C1 segment of cervical spinal cord (tissue), 14 donors: ENCODE measurements at places on chromosomes 12 and 14.

- DNase-seq = no peak
Observed at GRCh38 chr14:44700184-44700583, 193.1 kb upstream of the FSCB start.

- DNase-seq = no peak
Observed at GRCh38 chr14:99512571-99513182, 31.5 kb downstream of the CCNK start.

DNA sequence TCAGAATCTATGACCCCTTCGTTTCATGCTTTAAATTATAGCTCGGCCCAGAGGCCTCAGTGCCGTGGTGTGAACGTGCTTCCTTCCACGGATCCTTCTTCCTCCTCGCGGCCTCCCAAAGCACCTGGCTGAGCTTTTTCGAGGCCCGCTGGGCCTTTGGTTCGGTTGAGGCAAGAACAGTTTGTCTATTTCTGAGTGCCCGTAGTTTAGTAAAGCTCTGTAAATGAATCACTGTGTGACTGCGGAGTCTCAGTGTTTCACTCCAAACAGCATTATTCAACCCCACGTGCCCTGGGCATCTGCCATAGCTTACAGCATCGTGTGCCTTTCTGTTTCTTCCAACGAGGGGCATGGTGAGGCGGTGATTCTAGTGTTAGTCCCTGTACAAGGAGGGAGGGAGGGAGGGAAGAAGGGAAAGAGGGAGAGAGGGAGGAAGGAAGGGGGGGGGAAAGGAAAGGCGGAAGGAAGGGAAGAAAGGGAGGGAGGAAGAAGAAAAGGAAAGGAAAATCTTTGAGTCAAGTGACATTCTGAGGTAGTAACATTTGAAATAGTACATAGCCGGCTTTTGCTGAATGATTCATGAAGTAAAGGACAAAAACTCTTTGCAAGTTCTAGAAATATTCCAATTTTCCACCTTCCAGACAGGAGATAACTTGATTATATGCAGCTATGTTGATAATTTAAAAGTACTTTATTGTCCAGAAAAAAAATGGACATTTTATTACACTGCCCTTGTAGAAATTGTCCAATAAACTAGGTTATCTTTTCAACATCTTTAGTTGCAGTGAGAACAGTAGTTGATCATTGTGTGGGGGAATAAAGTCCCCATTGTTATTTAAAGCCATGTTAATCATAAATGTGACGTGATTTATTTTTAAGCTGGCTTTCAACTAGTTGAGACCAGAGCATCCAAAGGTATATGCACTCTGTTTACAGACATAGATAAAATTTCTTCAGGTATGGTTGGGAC, 1.2 kb upstream of the TRIM9 start:
- peak; percentile 88 for DNase-seq

- DNase-seq = no peak
Observed at GRCh38 chr12:124831590-124831989, 32.1 kb downstream of the SCARB1 start.

- no peak for DNase-seq
Observed at GRCh38 chr12:93922583-93923006, 225.8 kb upstream of the PLXNC1 start.

DNA sequence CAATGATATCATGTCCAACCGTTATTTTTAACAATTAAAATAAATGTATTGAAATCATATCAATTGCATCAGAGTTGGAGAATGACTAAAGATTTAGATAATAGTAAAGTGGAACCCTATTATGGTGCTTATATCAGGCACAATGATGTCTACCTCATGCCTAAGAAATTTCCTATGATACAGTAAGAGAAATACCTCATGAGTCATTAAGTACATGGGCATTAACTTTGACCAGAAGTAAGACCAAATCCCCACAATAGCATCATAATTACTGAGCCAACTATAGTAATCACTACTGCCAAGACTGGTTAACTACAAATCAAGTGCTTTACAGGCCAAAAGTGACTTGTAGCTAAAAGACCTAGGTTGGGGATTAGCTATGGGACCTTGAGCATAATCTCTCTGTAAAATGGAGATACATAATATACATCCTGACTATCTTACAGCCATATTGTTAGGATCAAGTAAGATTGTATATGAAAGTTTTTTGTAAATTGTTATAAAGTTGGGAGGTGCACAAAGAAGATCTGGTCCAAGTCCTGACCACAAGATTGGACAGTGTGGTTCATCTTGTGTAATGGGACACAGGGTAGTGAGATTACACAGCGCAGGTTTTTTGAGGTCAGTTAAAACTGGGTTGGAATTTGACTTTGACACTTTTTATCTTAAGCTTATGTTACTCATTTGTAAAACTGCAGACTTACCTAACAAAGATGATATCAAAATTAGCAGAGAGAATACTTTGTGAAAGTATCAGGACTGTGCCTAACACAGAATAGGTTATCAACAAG, 60.5 kb downstream of the ERGIC2 start:
- no peak for DNase-seq

GRCh38 chr12:120791669-120792176, 66.1 kb downstream of the ACADS start:
- DNase-seq = no peak

DNA sequence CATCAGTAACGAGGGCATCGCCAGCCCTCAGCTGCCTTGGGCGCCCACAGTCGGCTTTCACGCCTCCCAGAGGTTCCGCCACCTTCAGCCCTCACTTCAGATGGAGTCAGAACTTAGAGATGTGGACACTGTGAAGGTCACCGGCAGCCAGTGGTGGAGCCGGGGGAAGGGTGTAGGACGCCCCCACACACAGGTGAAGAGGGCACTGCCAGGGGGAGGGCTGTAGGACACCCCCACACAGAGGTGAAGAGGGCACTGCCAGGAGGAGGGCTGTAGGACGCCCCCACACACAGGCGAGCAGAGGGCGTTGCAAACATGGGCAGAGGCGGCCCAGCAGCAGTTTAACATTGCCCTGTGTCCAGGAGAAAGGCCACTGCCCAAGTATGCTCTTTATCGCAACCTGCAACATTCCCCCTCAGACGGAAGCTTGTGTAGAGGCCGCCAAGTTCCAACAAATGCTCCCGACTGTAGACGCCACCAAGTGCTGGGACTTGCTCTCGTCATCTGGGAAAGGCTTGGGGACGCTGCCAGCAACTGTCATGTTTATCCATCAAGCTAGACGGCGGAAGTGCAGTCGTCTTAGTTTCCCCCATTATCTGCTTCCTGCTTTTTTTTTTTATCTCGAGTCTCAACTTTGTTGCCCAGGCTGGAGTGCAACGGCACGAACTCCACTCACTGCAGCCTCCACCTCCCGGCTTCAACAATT, 4.9 kb upstream of the ANKLE2 start:
- DNase-seq = no peak

- no peak for DNase-seq
Observed at GRCh38 chr14:64550621-64551333, 1.0 kb downstream of the PPP1R36 start.

GRCh38 chr12:49201595-49202295, 12.9 kb upstream of the TUBA1A start:
- no peak for DNase-seq

DNA sequence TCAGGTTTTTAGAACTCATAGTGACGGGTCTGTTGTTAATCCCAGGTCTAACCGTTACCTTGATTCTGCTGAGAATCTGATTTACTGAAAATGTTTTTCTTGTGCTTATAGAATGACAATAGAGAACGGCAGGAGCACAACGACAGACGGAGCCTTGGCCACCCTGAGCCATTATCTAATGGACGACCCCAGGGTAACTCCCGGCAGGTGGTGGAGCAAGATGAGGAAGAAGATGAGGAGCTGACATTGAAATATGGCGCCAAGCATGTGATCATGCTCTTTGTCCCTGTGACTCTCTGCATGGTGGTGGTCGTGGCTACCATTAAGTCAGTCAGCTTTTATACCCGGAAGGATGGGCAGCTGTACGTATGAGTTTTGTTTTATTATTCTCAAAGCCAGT, 34.4 kb downstream of the PSEN1 start:
- DNase-seq = no peak

GRCh38 chr12:92951006-92951405, 21.9 kb upstream of the EEA1 start:
- DNase-seq = no peak

- peak; percentile 34 for DNase-seq
Observed at GRCh38 chr12:77325511-77326236, 260.3 kb upstream of the E2F7 start.

DNA sequence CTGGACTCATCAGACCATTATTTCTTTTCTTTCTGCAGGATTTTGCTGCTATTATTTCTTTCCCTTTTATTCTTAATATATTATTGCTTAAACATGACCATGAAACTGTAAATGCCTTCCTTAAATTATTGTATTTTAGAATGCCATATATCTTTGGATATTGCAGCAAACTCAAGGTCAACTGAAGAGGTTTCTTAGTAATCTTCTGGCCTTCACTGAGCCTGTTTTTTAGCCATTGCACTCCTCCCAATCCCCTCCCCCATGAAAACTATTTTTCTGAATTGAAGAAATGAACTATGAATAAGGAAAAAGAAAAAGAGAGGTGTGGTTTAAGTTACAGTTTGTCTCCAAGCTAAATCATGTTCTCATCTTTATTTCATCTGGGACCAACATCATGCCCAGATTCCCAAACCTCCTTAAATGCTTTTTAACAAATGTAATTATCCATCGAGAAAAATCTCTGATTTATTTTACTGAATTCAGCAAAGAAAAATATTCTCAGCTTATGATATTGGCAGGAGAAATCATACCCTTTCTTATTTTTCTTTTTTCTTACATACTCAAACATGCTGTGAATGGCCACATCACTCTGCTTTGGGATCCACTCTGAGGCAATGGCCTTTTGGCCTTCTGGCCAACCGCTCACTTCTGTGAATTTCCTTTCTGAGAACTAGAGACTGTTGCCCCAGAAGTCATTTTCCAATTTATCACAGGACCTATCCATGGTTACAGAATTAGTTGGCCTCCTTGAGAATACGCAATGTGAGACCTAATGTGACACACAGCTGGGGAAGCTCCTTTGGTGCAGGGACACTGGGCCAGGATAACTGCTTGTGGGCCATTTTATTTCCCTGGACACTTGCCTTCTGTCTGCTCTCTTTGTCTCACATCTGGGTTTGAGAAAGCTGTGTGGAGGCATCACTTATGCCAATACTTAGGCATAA, 50.9 kb downstream of the IGF1 start:
- no peak for DNase-seq

GRCh38 chr14:30855345-30856037, 18.9 kb upstream of the COCH start:
- no peak for DNase-seq

DNA sequence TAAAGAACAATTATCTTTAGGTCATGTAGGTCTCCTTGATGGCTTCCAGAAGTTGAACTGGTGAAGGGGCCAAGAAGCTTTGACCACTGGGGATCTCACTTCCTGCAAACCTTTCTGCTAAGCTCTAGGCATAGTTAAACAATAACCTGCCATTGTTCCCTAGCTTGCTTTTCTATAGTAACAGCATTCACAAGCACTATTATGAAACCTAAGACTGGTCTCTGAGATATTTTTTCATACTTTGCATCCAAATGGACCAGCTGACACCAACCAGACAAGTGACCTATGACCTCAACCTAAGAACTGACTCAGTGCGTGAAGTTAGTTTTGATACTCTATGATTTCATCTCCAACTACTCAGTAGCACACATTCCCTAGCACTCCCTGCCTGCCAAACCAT, 129.1 kb downstream of the PTPRB start:
- DNase-seq = no peak

DNA sequence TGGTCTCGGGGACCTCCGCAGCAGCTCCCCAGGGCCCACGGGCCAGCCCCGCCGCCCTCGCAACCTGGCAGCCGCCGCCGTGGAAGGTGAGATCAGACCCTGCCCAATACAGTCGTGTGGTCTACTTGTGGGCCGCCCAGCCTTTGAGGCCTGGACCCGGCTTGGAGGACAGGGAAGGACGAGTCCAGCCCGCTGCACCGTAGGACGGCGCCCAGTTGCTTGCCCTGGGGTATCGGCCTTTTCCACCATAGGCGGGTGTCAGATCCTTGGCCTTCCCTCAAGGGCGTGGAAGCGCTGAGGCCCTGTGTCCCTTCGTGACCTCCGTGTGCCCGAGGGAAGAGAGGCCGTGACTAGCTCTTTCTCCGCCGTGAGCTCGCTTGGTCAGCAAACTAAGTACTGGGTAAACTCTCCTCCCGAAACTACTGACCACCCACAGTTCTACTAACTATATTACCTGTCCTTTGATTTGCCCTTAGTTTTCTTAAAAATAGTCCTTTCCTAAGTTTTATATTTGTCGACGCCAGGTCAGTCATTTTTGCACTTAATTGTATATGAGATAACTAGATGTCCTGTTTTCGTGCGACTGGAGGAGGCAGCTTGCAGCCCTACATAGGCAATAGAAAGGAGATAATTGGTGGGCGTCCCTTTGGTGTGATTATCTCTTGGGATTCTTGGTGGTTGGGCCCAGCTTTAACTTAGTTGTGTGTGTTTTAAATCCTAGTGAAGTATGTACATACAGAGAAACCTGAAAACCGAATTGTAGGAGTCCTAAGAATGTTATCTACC, 757 bp downstream of the SLC25A3 start:
- DNase-seq = peak; percentile 54

- no peak for DNase-seq
Observed at GRCh38 chr12:93657071-93657470, 20.1 kb upstream of the CRADD start.

DNA sequence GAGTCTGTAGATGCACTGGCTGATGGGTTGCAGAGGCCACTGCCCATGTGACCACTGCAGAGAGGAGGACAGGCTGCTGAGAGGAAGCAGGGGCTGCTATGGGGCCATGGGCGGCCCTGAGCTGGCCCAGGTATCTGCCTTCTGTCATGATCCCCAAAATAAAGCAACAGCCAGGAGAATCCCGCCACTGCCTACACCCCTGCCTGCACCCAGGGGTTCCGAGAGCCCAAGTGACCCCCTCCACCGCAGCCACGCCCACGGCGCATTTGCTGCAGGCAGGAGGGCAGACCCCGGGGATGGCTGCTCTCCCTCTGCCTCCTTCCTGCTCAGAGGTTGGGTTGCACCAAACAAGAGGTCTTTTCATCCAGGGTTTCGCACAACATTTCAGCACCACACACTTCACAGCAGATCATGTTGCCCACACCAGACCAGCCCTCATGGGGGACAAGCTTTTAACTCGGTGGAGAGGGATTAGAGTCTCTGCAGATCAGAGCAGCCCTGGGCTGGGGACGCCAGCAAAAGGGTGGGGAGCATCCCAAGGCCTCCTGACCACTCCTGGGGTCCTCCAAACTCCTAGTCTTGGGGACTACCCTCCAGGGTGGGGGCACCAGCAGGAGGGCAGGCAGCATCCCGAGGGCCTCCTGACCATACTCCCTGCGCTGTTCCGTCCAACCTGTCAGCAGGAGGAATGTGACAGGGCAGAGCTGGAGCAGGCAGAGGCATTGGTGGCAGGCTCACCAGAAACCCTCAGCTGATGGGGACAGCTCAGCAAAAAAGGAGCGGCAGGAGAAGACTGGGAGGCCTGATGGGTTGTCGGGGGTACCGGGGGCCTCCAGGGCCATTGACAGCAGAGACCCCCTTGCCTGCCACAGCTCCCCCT, 14.1 kb downstream of the CCDC85C start:
- no peak for DNase-seq

GRCh38 chr12:16573398-16574077, 32.4 kb downstream of the LMO3 start:
- DNase-seq = no peak

- no peak for DNase-seq
Observed at GRCh38 chr12:5461966-5462365, 30.1 kb downstream of the NTF3 start.

- no peak for DNase-seq
Observed at GRCh38 chr14:93905623-93906022, 21.5 kb upstream of the FAM181A start.

GRCh38 chr14:89828471-89829165, 125.9 kb downstream of the EFCAB11 start:
- no peak for DNase-seq

- no peak for DNase-seq
Observed at GRCh38 chr12:3417937-3418462, 73.0 kb upstream of the PRMT8 start.
